ENCODE measurements at places on chromosomes 7 and 10.

DNA sequence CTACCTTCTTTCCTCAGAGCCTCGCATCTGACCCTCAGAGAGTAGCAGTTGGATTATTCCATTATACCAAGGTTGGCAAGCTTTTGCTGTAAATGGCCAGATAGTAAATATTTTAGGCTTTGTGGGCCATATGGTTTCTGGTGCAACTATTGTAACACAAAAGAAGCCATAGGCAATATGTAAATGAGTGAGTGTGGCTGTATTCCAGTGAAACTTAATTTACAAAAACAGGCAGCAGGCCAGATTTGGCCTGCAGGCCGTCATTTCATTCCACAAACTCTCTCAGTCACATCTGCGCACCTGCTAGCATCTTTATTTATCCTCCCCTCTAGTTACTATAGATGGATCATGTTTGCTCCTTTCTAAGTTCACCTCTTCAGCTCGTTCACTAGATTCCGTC, 6.7 kb downstream of the ZNF518A start:
- no peak for DNase-seq

GRCh38 chr7:119197877-119198527, 973.5 kb downstream of the ANKRD7 start:
- DNase-seq, result no peak

GRCh38 chr10:8014649-8015048, 39.8 kb upstream of the GATA3 start:
- no peak for DNase-seq

- no peak for DNase-seq
Observed at GRCh38 chr7:114426382-114426781, 11.8 kb downstream of the FOXP2 start.

GRCh38 chr10:20313665-20314064, 497.4 kb downstream of the PLXDC2 start:
- no peak for DNase-seq

- no peak for DNase-seq
Observed at GRCh38 chr7:94324380-94325121, 70.1 kb upstream of the COL1A2 start.

DNA sequence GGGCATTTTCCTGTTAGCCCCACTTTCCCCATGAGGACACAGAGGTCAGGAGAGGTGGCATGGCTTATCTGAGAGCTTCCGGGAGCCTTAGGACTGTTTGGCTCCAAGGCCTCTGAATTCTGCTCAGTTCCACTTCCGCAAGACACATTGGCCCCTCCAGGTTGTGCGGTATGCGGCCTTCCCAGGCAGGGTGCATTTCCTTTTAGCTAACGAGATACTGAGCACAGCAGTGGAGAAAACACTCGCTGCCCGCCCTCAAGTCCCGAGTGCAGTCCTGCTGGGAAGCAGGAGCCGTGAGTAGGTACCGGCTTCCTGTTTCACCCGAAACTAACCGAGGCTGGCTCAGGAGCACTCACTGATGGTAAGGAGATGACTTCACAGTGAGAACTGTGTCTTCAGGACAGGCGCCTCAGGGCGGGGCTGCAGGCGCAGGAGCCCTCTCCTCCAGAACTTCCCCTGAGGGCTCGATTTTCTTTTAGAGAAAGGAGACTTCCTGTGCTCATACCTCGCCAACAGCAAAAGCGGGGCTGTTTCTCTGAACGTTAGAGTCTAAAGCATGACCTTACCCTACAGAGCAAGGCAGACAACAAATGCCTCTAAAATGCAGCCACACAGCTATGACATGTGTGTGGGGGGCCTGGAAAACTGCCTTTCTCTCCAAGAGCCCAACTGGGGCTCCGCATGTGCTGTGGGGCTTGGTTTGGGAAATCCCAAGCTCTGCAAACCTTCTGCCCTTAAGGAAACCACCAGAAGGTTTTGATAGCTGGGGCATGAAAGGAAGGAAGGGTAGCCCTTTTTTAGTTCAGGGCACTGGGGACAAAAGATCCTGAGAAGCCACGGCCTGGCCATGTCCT, 25.9 kb downstream of the RGS10 start:
- DNase-seq, result no peak

DNA sequence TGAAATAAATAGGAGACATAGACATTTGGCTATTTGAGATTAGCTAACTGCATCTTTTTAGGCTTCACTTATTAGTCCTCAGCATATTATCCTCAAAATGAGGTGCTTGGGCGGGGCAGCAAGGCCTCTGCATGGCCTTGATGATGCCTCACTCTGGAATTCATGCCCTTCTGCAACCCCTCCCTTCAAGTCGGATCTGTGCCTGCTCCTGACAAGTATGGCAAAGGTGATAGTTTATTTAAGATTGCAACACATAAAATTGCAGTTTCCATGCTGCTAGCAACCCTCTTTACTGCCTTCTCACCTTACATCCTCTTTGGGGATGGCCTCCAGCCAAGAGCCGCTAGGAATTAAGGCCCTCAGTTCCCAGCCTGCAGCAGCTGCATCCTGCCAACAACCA, 241.3 kb upstream of the ADARB2 start:
- DNase-seq, result no peak

- no peak for DNase-seq
Observed at GRCh38 chr7:91112902-91113341, 151.3 kb upstream of the FZD1 start.

GRCh38 chr7:126698446-126698845, 554.3 kb downstream of the GRM8 start:
- DNase-seq, result no peak

- no peak for DNase-seq
Observed at GRCh38 chr10:91690996-91691676, 58.3 kb upstream of the PPP1R3C start.

All from stimulated activated CD4-positive, alpha-beta T cell treated with anti-CD3 and anti-CD28 coated beads, Interleukin-1b, Interleukin-23, amount 100 ng/mL, for 1 hour (primary cell).